ENCODE measurements at places on chromosomes 7 and 10. TPM values are rescaled to one million over a fixed set of nuclear protein-coding genes. Genes with fewer than 3 reads are reported as not detected.

- DNase-seq = no peak
These were observed 458.6 kb downstream of the INHBA start for GRCh38 chr7:41244246-41244645.

DNA sequence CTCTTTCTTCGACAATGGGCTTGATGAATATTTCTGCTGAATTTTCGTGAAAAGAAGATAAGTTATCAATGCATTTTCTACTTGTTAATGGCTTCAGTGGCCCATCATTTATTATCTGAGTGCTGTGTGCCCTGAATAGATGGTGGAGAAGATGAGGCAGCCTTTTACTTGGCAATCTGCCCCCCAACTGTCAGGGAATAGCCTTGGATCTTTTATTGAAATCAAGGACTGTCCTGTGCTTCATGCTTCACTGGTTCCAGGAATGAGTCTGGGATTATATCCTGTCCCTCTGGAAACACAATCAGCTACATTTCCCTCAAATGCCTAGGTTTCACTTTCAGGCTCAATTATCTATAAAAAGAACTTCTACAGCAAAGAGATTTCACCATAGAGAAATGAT lies 75.9 kb upstream of the NXPH1 start:
- no peak for DNase-seq

GRCh38 chr10:102196893-102197292 lies 29.2 kb upstream of the ELOVL3 start:
- DNase-seq = peak; percentile 11

- DNase-seq = peak; percentile 19
These were observed 1.5 kb downstream of the TRIL start for GRCh38 chr7:28956608-28957063.

DNA sequence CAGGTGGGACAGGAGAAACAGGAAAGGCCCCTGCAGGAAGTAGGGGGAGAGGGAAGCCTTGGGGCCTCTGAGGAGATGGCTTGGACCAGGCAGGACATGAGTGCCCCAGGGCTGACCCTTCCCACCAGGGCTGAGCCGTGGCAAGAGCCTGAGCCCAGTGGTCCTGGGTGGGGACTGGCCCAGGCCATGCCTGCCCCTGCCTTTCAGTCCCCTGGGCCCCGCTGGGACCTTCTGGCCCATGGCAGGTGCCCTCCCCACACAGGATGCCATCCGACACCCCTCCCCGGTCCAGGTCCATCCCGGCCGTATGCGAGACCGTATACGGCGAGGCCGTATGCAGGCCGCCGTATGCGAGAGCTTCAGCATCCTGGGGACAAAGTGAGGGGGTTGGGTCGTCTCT lies 2.0 kb downstream of the GRIFIN start:
- no peak for DNase-seq

GRCh38 chr10:103276896-103277712 lies at the start of gene INA:
Gene INA, plus strand, starts transcription at chr10:103277138. Its CDS starts 74 bp downstream, at chr10:103277212.
- DNase-seq = peak; percentile 65

- DNase-seq = no peak
These were observed 137.8 kb upstream of the PPP2R2D start for GRCh38 chr10:131762789-131763696.

DNA sequence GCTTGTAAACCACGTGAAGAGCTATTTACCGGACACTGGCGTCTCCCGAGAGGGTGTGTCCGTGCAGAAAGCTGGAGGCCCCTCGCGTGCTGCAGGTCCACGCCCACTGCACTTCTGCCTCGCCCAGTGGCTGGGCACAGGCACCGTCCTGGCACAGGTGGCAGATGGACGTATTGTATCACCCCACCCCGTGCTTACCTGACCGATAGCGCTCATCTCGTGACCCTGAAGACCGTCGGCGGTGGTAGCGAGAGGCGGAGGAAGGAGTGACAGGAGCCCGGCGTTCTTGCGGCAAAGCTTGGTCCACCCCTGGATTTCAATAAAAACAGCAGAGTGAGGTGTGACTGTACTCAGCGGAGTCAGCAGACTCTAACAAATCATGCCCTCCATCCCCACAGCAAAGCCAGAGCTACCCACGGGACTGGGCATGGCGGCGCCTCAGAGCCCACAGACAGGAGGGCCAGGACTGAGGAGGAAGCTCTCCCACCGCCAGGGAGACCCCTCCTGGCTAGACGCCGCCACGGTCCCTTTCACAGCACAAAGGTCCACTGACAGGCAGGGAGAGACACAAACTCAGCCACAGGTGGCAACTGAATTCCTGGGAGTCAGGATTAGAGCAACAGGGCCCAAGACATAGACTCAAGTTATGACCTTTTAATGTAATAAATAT lies 217.1 kb downstream of the DIP2C start:
- DNase-seq = no peak

DNA sequence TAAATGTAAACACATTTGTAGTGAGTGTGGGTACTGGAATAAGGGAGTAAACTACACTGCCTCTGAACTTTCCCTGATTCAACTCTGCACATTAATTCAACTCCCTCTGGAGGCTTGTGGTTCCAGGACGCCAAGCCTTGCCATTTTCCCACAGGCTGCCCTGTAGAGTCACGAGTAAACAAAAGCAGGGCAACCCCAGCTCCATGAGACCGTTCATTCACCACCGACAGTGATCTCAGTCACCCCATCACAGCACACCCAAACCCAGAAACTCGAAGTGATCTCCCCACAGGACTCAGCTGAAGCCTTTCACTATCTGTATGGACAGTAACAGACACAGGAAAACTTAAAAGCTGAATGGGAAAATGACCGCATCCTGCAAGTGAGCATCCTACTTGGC lies 218.8 kb upstream of the FRMD4A start:
- no peak for DNase-seq

DNA sequence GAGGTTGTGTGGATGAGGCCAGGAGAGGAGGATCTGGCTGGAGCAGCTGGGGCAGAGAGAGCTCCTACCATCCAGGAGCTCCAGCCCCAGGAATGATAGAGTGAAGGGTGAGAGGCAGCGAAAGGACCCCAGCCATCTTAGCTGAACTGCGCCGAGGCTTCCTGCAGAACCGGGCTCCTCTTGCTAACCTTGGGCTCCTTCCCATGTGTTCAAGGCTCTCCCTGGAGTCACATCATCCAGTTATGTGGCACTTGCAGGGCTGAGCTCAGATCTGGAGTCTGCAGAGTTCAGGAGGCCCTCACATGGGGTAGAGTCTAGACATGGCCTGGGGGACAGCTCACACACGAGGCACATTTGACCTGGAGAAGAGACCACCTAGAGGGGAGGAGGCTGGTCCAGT lies 225.0 kb upstream of the ZNF32 start:
- DNase-seq = no peak

DNA sequence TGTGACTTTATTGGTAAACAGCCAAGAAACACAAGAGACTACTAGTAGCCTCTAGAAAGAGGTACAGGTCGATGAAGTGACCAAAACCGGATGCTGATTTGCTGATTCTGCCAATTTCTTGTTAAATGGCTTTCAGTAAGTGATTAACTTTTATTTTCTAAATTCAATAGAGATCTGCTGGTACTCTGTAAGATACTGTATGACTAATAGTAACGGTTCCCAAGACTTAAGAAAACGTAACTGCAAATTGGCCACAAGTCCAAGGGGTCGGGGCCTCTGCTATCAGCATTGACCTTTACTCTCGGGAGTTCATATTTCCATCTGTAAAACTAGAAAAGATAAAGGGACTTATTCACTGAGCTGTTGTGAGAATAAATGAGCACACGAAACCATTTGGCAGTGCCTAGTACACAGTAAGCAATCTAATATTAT lies 1.4 kb downstream of the FAM3C start:
- no peak for DNase-seq

- no peak for DNase-seq
These were observed 490.0 kb upstream of the PHF14 start for GRCh38 chr7:10483671-10484070.

- no peak for DNase-seq
These were observed 54.8 kb downstream of the LYZL1 start for GRCh38 chr10:29343607-29344038.

DNA sequence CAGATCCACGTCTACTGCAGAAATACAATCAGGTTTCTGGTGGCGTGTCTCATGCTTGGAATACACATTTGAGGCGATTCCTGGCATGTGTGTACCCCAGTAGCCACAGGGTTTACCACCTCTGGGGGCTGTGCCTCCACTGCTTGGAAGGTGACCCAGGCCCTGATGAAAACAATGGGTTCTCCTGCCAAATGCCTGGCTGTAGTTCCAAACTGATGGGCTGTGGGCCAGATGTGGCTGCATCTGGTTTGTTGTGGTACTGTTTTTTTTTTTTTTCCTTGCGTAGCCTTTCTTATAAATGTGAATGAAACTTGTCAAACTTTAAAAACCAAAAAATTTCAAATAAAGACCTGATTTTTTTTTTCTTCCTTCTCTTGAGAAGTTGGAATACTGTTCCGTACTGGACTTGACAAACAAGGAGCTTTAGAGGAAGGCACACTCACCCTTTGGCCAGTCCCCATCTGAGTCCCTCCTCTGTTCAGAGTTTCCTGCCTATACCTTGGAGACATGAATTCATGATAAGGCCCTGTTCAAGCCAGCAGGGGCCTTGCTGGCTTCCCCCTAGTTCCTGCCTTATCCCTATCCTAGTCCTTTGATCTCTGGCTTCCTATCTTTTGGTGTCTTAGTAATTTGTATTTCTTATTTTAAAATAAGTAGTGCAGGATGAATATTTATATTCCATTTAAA lies 217.1 kb downstream of the PHTF2 start:
- no peak for DNase-seq

GRCh38 chr7:28731092-28731658 lies 227.0 kb downstream of the TRIL start:
- DNase-seq = no peak

DNA sequence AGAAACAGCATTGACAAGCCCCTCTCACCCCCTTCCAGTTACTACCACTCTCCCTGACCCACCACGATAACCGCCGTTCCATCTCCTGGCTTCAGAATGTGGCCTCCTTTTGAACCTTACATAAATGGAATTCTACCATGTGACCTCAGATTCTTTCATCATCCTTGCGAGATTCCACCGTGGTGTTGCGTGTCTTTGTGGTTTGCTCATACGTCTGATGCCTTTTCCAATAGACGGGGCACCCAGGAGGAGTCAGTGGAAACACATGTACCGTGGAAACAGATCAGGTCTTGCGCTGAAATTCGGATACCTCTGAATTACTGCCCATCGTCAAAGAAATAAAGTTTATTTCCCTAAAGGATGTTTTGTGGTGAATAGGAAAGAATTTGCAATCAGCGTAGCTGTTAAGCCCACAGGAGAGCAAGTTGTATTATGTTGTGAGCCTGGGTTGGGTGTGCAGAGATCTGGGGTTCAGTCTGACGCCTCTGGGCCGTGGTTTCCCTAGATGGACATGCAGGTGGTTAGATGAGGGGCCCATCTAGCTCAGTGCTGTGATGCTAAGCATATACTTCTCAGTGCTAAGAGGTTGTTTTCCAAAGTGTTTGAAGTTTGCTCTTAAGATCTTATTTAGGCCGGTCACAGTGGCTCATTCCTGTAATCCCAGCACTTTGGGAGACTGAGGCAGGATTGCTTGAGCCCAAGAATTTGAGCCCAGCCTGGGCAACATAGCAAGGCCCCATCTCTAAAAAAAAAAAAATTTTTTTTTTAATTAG lies 29.1 kb downstream of the GTF2IRD1 start:
- DNase-seq = no peak

GRCh38 chr10:110852255-110852896 lies 19.4 kb upstream of the PDCD4 start:
- peak; percentile 51 for DNase-seq

GRCh38 chr7:30572212-30572841 lies 22.4 kb upstream of the GARS1 start:
- no peak for DNase-seq

DNA sequence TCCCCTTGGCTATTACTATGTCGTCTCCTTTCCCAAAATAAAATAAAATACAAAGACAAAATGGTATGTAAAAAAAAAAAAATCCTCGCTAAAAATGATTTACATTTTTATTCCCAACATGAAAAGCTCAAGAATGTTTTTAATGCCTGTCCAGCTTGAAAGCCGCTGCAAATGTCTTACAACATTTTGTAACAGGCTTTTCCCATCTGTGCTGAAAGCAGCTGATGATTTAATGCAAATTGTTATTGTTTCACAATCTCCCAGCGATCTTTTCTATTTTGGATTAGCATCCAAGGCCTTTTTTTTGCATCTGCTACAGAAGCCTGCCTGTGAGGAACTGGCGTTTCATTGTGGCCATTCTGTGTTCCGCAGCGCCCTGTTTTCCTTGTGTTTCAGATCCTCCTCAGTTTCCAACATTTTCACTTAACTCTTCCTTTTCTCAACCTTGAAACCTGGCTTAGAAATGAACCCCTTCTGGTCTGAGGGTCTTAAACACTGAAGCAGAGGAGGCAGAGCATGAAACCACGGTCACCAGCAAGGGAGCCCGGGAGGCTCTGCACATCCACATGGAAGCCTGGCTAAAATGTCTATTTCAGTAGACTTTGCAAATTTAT lies 712.1 kb downstream of the PARD3 start:
- no peak for DNase-seq

DNA sequence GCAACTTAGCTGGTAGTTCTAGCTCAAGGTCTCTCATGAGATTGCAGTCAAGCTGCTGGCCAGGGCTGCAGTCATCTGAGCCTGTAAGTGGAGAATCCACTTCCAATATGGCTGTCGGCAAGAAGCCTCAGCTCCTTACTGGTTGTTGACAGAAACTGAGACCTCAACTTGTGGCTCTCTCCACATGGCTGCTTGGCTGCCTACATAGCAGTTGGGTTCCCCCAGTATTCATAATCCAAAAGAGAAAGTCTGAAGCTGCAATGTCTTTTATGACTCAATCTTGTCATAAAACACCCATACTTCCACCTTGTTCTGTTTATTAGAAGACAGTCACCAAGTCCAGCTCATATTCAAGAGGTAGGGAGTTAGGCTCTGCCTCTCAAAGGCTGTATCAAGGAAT lies 334.9 kb upstream of the KMT2E start:
- DNase-seq = no peak

DNA sequence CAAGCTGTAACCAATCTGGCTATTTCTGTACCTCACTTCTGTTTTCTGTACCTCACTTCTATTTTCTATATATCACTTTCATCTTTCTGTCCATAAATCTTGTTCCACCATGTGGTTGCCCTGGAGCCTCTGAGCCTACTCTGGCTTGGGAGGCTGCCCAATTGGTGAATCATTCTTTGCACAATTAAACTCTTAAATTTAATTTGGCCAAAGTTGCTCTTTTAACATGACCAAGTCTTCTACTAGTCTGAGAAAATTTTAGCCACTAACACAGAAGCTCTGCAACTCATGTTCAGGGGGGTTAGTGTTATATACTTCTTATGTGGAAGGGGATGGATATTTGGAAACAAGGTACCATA lies 503.5 kb downstream of the KIF20B start:
- DNase-seq = no peak

- no peak for DNase-seq
These were observed 38.3 kb upstream of the BTBD16 start for GRCh38 chr10:122232769-122233168.

CASD1 gene
- 11.9 TPM for total RNA-seq

SPOCK2 gene
- 142 TPM for total RNA-seq

OR6V1 gene
- not detected for total RNA-seq

PTPRE gene
- total RNA-seq = 21.9 TPM

HABP2 gene
- total RNA-seq = not detected

DPY19L1 gene
- total RNA-seq = 5.3 TPM

TUBB8 gene
- not detected for total RNA-seq

MPP7 gene
- total RNA-seq = 12.3 TPM

CAMK2G gene
- 16.5 TPM for total RNA-seq

ANKRD22 gene
- total RNA-seq = not detected
